Hematopoietic multipotent progenitor cell treated with erythropoietin and hydrocortisone succinate and interleukin-3 and kit ligand, for 17 days (in vitro differentiated cells): ENCODE measurements at places on chromosomes 4 and X.

DNA sequence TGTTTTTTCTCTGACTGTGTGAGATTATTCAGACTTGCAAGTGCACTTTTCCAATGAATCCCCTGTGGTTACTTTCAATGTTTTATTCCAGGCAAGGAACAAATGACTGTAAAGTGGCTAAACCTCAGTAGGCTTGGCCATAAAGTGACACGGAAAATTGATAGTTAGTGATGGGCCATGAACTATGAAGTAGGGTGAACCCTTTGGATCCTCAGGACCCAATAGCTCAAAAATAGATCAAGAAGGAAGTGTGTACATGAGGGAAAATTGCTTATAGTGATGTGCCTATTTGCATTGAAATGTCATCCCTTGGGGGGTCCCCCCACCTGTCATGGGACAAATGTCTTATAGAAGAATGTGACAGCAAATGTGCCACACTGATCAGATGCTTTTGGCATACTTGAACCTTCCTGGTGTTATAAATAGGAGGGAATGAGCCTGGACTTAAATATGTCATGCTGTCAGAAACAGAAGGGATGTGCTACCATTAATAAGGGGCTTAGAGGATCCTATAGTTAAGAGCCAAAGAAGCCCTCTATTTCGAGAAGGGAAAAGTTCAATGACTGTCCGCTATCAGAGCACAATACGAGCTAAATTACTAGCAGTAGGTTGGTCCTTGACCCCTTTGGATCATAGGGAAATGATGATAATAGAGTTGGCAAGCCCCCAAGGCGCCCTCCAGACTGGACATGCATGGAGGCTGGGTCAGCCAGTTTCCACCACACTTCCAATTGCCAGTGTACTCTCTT is 30.3 kb downstream of the SLC16A2 start:
- DNase-seq, result no peak

GRCh38 chr4:186347743-186348142 is 81.8 kb downstream of the F11 start:
- DNase-seq, result no peak

DNA sequence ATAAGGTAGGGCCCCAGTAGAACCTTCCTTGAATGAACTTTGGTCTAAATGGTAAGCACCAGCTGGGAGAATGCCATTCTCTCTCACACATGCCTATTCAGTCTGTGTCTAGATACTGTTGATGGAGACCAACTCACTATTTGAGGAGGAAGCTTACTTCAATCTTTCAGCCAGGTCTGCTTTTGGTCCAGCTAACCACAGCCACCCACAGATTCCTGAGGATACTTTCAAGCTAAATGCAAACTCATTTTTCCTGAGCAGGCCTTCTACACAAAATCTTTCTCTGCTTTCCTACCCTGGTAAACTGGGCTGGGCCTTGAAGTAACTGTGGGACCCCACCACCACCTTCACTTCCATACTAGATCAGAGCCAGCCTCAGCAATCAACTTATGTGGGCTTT is 76.9 kb upstream of the KLF3 start:
- DNase-seq, result no peak

GRCh38 chr4:137775701-137776100 is 243.4 kb upstream of the PCDH18 start:
- DNase-seq, result no peak

- DNase-seq, result no peak
Observed at GRCh38 chr4:185786422-185786821, 25.6 kb downstream of the SORBS2 start.

- DNase-seq, result no peak
Observed at GRCh38 chrX:134032441-134032840, 47.0 kb upstream of the GPC3 start.

DNA sequence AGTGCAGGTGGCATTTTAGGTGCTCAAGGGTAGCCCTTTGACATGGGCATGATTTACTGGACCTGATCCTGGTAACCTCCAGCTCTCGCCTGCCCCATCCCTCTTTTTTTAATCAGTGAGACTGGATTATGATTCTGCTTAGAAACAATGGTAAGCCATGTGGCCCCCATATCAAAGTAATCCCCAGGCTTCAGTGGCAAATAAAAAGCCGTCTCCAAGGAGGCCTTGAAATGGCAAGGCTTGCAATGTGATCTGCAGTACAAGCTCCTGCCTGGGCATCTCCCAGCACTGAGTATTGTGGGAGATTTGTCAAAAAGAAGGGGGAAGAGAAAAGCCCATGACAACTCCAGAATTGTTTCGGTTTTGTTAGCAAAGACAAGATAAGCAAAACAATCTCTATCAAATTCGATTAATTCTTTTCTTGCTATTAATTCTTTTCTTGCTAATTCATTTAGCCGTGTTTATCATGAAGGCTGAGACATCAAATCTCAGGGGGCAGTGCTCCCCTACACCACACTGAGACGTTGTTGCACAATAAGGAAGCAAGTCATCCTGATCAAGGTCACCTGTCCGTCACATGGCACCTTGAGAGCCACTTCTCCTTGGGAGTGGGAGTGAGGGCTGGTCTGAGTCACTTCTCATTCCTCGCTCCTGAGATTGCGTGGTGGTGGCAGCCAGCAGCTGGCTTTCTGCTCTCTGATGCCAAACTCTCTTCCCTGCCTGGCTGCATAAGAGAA is 312.7 kb upstream of the GATB start:
- no peak for DNase-seq

GRCh38 chr4:25089051-25089763 is 58.5 kb upstream of the LGI2 start:
- no peak for DNase-seq

- DNase-seq, result no peak
Observed at GRCh38 chr4:152448038-152448707, 87.7 kb downstream of the FBXW7 start.

DNA sequence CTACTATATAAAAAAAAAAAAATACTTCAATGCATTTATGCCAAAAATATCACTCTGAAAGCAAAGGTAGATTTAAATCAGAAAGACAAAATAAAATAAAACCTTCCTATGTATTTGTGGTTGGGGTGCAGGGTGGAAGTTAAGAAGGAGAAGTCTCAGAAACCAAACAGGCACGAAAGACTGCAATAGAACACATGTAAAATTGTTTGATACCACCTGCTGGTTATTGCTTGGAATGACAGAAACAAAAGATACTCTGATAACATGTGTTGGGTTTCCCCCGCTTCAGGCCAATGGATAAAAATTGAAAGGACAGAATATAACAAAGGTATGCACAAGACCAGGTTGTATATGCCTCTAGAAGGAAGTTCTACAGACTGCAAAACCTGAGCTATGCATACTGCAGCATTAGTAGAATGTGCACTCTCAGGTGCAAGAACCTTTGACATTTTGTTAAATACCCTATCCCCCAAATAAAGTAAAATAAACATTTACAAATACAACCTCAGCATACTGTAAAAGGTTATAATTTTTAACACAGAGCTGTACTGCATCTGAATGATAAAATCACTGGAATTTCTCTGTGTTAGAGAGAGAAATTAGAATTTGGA is 118.8 kb downstream of the GABRA2 start:
- DNase-seq, result no peak

GRCh38 chr4:896630-897029 is 35.5 kb downstream of the GAK start:
- DNase-seq, result no peak

DNA sequence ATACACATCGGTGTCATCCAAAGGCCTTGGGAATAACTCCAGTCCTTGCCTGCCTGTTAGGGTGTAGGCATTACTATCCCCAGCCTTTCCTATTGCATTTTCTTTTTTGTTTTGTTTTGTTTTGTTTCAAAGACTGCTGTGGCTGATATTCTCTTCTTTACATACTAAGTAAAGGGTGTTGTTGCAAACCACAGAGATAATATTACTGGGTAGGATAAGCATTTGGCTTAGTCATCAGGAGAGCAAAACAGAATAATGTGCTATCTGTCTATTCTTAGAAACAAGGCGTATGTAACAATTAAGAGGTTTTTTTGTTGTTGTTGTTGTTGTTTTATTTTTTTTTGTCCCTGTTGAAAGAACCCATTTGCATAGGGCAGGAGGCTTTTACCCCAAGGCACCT is 41.8 kb downstream of the UGT2B28 start:
- no peak for DNase-seq

DNA sequence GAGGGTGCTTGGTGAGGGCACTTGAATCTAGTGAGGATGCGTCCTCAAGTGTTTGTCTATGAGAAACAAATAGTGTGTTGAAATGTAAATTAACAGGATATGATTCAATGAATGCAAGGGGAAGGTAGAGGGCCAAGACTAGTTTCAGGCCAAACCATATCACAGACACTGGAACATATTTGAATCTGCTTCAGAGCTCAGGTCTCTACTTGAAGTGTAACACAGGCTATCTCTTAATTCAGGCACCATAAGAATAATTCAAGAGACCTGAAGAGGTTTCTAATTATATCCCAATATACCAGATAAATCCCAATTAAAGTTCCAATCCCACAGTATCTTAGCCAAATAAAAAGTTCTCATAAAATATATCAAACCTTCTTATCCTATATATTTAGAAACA is 146.5 kb upstream of the INTU start:
- DNase-seq, result no peak

GRCh38 chr4:145001635-145002034 is 96.4 kb downstream of the ANAPC10 start:
- no peak for DNase-seq
